CD4-positive, CD25-positive, alpha-beta regulatory T cell (primary cell): ENCODE measurements at places on chromosomes 6 and 20. TPM values are rescaled to one million over a fixed set of nuclear protein-coding genes. Genes with fewer than 3 reads are reported as not detected.

- H3K36me3 ChIP-seq, result no peaks in the 10 kb centered on the region
- DNase-seq, result no peak
- no peak overlapping the region for H3K4me3 ChIP-seq
- no peak overlapping the region for H3K27ac ChIP-seq
These were observed 218.3 kb downstream of the PREX1 start for GRCh38 chr20:48609491-48609978.

DNA sequence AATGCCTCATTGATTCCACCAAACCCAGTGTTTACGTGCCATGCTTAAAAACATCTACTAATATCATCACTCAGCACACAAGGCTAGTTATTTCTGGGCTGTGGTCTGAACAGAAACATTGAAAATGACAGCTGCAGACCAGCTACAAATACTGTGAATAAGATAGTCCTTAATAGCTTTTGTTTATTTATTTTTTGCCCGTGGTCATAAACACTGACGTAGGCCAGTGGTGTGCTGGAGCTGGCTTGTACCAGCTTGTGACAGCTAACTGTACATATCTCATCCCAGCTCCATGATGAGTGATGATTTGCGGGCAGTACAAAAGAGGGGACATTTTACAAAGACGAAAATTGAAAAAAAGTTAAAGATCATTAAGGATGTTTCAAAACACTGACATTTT lies 1057.0 kb downstream of the EPHA7 start:
- no peaks in the 10 kb centered on the region for H3K27me3 ChIP-seq
- no peak overlapping the region for H3K27ac ChIP-seq
- H3K4me1 ChIP-seq, result no peaks in the 10 kb centered on the region
- H3K36me3 ChIP-seq, result no peaks in the 10 kb centered on the region
- DNase-seq, result no peak
- H3K4me3 ChIP-seq, result no peak overlapping the region

GRCh38 chr6:26331218-26332073 lies 33.6 kb upstream of the BTN3A2 start:
- peaks cover 20% of the 10 kb centered on the region for H3K4me1 ChIP-seq
- no peaks in the 10 kb centered on the region for H3K36me3 ChIP-seq
- peaks cover 55% of the 10 kb centered on the region for H3K27me3 ChIP-seq
- peak overlapping the region; percentile 73 for H3K4me3 ChIP-seq
- H3K27ac ChIP-seq, result no peak overlapping the region

DNA sequence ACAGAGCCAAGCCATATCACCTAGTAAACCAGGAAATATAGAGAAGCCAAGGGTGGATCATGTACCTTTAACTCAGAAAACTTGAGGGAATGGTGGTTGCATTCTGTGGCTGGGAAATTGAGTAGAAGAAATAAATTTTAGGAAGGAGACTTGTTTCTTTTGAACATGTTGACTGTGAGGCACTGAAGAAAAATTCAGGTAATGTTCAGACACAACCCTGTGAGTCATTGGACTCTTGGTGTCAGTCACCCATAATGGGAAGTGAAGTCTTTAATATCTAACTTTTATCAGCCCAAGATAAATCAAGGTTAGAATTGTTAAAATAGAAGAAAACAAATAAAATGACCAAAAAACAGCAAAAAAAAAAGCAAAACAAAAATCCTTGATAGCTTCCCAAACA lies 98.8 kb upstream of the GRIK2 start:
- no peaks in the 10 kb centered on the region for H3K27me3 ChIP-seq
- DNase-seq, result no peak
- no peaks in the 10 kb centered on the region for H3K4me1 ChIP-seq
- H3K27ac ChIP-seq, result no peak overlapping the region
- H3K36me3 ChIP-seq, result no peaks in the 10 kb centered on the region
- H3K4me3 ChIP-seq, result no peak overlapping the region

- no peaks in the 10 kb centered on the region for H3K27me3 ChIP-seq
- no peak for DNase-seq
- peak overlapping the region; percentile 37 for H3K4me3 ChIP-seq
- H3K4me1 ChIP-seq, result peaks cover 54% of the 10 kb centered on the region
These were observed 5.7 kb downstream of the C20orf204 start for GRCh38 chr20:64041781-64042053.

DNA sequence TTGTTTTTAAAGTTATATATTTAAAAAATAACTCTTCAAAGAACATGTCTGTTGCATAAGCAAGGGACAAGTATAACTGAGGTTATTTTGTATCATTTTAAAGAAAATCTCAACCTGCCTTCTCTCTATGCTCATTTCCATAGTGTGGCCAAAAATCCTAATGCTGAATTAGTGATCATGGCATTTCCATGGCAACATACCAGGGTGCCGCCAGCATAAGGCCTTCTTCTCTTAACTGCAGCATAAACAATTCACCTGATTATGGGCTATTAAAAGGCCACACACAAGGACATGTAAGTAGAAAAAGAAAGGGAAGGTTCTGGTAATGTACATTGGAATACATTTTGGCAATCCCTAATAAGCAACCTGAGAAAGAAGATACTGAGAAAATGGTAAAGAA lies 95.1 kb upstream of the RNF217 start:
- no peaks in the 10 kb centered on the region for H3K4me1 ChIP-seq
- H3K27ac ChIP-seq, result no peak overlapping the region
- no peak for DNase-seq

The COL21A1 gene
- total RNA-seq, result not detected

- H3K4me1 ChIP-seq, result peaks cover 4% of the 10 kb centered on the region
- H3K4me3 ChIP-seq, result no peak overlapping the region
- H3K27me3 ChIP-seq, result no peaks in the 10 kb centered on the region
- H3K27ac ChIP-seq, result no peak overlapping the region
- H3K36me3 ChIP-seq, result no peaks in the 10 kb centered on the region
These were observed 29.0 kb downstream of the JARID2 start for GRCh38 chr6:15274692-15275387.

The SRMS gene
- total RNA-seq, result not detected

DNA sequence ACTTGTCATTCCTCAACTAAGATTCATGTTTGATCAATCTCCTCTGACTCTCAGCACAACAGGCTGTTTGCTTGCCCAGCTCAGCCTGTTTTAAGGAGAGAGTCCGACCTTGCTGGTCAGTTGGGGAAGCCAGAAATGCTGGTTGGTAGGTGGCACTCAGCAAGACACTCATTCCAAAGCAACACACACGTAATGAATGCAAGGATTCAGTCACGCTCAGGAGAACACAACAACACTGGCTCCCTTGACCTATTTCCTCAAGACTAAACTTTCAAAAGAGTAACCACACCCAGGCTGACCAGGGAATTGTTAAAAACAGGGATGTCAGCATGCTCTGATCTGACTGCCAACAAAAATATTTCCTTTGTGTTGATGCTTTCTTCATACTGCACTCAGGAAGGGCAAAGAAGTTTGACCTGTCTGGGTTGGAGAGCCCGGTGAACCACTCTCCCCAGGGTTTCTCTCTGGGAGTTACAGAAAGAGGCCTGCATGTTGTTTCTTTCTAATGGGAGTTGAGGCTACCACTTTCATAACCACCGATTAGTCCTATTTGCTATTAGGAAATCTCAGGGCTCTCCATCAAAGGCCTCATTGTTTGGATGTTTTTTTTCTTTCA lies 25.6 kb upstream of the PREP start:
- H3K27me3 ChIP-seq, result no peaks in the 10 kb centered on the region
- H3K36me3 ChIP-seq, result no peaks in the 10 kb centered on the region
- H3K27ac ChIP-seq, result no peak overlapping the region
- H3K4me3 ChIP-seq, result no peak overlapping the region
- DNase-seq, result no peak

The ZCCHC3 gene
- 19.7 TPM for total RNA-seq

- no peaks in the 10 kb centered on the region for H3K36me3 ChIP-seq
- no peak overlapping the region for H3K4me3 ChIP-seq
- DNase-seq, result no peak
- no peaks in the 10 kb centered on the region for H3K27me3 ChIP-seq
These were observed 49.8 kb upstream of the STXBP5 start for GRCh38 chr6:147154454-147154853.

DNA sequence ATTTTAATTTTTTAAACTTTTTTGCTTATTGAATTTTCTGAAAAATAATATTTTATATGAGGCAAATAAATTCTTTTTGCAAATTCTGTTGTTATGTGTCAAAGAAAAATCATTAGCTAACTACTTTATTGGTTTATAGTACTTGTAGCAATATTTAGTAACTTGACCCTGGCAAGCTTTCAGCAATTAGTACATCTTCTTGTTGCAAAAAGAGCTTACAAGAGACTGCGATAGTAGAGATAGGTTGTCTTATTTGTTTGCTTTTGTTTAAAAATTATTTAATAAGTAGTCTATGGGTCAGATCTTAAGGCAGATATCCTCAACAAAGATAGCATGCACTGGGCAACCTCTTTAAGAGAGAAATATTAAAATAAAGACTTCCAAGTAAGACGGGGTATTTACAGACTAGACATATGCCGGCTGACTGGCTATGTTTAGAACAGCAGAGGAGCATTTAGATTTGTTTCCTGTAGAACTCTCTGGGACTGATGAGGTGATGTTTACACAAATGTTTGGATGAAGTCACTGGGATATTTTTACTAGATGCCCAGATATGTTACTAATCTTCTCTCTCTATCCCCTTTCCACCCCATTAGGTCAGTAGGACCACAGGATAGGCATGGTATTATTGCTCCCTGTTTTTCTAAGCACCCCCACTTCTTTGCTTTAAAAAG lies 25.0 kb downstream of the VGLL2 start:
- no peaks in the 10 kb centered on the region for H3K27me3 ChIP-seq
- DNase-seq, result no peak
- H3K36me3 ChIP-seq, result no peaks in the 10 kb centered on the region
- no peak overlapping the region for H3K27ac ChIP-seq
- no peak overlapping the region for H3K4me3 ChIP-seq
- H3K4me1 ChIP-seq, result no peaks in the 10 kb centered on the region

DNA sequence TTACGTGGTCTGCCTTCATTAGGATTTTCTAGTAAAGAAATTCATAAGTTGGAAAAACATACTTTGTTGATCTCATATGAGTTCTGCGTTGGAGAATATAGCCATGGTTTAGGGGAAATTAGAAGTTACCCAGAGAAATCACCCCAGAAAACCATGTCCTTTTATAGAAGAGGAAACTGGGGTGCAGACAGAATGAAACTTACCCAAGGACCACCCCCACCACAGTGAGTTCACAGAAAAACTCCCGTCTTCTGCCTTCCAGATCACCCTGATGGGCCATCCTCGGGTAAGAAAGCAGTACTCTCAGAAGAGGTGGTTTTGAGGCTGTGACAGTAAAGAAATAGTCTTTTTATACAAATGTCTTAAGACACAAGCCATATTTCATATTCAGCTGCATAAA lies 25.1 kb upstream of the MAFB start:
- no peak for DNase-seq
- peaks cover 2% of the 10 kb centered on the region for H3K27me3 ChIP-seq
- H3K27ac ChIP-seq, result no peak overlapping the region
- H3K36me3 ChIP-seq, result no peaks in the 10 kb centered on the region

DNA sequence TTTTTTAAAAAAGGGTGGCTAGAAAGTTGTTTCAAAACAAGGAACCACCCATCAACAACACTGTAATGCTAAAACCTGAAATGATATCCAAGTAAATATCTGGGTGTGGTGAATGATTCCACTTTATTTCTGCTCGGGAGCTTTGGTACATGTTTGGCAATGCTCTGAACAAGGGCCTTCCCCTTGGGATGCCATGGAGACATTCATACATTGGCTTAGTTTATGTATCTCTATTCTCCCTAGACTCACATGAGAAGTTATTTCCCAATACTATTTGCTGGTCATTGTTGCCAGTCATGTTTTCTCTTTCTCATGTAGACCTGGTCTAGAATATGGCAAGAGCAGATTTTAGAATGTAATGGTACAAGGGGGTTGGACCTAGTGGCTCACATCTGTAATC lies 22.9 kb downstream of the ADTRP start:
- no peaks in the 10 kb centered on the region for H3K36me3 ChIP-seq
- no peak for DNase-seq
- no peak overlapping the region for H3K4me3 ChIP-seq
- H3K27ac ChIP-seq, result no peak overlapping the region
- H3K4me1 ChIP-seq, result no peaks in the 10 kb centered on the region

DNA sequence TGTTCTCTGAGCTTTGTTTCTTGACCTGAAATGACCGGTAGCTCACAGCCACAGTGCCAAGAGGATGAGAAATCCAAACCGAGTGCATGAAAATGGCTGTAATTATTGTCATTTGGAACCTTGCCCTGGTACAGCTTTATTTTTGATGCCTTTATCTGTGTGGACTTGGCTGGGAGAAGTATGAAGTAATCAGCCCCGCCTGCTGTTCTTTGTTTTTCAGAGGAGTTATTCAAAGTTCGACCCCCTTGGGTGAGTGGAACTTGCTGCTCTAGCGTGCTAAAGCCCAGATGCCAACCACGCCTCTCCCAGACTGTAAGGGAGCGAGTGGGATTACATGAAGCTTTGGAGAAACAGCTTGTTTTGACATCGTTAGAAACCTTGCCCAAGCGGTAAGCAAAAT lies 48.3 kb downstream of the ECT2L start:
- no peak for DNase-seq
- H3K36me3 ChIP-seq, result no peaks in the 10 kb centered on the region
- H3K27ac ChIP-seq, result no peak overlapping the region

The CCDC167 gene
- 43.6 TPM for total RNA-seq

The POM121L2 gene
- total RNA-seq, result not detected

- no peak for DNase-seq
- peaks cover 38% of the 10 kb centered on the region for H3K36me3 ChIP-seq
- no peak overlapping the region for H3K27ac ChIP-seq
- no peak overlapping the region for H3K4me3 ChIP-seq
- no peaks in the 10 kb centered on the region for H3K4me1 ChIP-seq
- H3K27me3 ChIP-seq, result no peaks in the 10 kb centered on the region
These were observed 70.3 kb downstream of the SMAP1 start for GRCh38 chr6:70738028-70738427.

DNA sequence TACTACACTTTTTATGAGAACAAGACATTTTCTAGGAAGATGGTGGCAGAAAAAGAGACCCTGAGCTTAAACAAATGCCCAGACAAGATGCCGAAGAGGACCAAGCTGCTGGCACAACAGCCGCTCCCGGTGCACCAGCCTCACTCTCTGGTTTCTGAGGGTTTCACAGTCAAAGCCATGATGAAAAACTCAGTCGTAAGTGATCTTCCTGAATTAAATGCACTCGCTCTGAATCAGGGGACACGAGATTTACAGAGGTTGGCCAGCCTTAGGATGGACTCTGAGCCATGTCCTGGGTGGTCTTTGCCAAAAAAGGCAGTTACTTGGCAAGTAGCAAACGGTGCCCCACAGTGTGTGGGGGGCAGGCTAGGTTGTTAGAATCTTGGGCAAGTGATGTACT lies 423 bp downstream of the PACRG start:
- no peak overlapping the region for H3K4me3 ChIP-seq
- no peaks in the 10 kb centered on the region for H3K27me3 ChIP-seq
- no peak for DNase-seq

The PRR3 gene
- total RNA-seq, result 12.0 TPM

The TRIM40 gene
- 0.39 TPM for total RNA-seq

- no peaks in the 10 kb centered on the region for H3K4me1 ChIP-seq
- no peaks in the 10 kb centered on the region for H3K27me3 ChIP-seq
- H3K36me3 ChIP-seq, result peaks cover 28% of the 10 kb centered on the region
- H3K4me3 ChIP-seq, result no peak overlapping the region
- DNase-seq, result no peak
- H3K27ac ChIP-seq, result no peak overlapping the region
These were observed 84.6 kb downstream of the SYNJ2 start for GRCh38 chr6:158066136-158066781.

- no peak overlapping the region for H3K4me3 ChIP-seq
- H3K4me1 ChIP-seq, result peaks cover 18% of the 10 kb centered on the region
These were observed 11.2 kb upstream of the SPAG4 start for GRCh38 chr20:35604449-35604747.

- H3K4me3 ChIP-seq, result no peak overlapping the region
- H3K27ac ChIP-seq, result no peak overlapping the region
- no peaks in the 10 kb centered on the region for H3K27me3 ChIP-seq
- no peaks in the 10 kb centered on the region for H3K4me1 ChIP-seq
- DNase-seq, result no peak
These were observed 500.1 kb upstream of the ID4 start for GRCh38 chr6:19337101-19337500.

The SLC32A1 gene
- not detected for total RNA-seq

The KCNS1 gene
- total RNA-seq, result not detected
